ENCODE measurements at places on chromosomes 11 and 22.

GRCh38 chr11:68051191-68052136 is 12.6 kb downstream of the TCIRG1 start:
- no peak for DNase-seq

DNA sequence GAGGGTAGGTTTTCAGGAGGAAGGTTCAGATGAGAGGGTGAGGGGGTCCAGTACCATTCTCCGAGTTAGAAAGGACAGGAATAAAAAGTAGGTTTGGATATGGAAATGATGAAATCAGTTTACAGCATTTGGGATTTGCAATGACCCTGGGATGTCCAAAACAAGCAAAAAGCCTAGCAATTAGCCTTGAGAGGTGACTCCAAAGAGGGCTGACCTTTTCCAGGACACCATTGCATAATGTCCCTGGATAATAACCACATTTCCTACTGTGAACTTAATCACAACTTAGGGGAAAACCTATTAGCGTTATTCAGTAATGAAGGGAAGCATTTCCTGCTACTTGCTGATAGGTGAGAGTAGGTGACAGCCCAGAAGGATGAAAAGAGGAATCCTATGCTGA is 101.4 kb upstream of the ARHGAP42 start:
- DNase-seq, result no peak

DNA sequence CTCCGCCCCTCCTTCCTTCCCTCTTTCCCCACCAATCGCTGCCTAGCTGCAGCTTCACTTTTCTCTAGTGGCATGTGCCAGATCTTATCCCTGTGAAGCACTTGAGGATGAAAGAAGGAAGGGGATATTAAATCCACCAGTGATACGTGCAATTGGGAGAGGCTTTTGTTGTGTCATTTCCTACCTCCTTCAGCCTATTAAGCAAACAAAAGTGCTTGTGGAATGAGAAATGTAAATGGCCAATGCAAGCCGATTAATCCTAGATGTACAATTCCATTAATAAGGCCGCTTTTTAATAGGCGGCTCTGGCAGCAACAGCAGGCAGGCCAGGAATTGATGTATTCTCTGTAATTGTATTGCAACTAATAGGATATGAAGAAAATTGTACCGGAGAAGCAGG is 23.3 kb downstream of the NTM start:
- DNase-seq, result no peak

- no peak for DNase-seq
These were observed 21.2 kb upstream of the OR10A5 start for GRCh38 chr11:6824136-6824823.

DNA sequence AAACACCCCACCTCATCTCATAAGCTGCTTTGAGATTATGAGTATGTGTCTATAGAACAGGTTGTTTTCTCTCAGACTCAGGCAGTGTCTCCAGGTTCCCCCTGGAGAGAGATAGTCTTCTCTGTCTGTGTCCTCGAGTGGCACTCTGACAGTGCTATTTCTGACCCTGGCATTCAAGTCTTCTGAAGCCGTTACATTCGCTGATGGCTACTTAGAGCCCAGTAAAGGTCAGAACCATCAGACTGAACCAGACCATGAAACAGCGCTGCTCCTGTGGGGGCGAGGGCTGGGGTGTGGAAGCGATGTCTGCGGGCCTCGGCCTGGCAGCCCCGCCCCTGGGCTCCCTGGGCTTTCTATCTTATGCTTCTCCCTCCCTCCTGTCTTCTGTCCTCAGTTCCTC is 23.5 kb downstream of the SHISA8 start:
- DNase-seq, result no peak

DNA sequence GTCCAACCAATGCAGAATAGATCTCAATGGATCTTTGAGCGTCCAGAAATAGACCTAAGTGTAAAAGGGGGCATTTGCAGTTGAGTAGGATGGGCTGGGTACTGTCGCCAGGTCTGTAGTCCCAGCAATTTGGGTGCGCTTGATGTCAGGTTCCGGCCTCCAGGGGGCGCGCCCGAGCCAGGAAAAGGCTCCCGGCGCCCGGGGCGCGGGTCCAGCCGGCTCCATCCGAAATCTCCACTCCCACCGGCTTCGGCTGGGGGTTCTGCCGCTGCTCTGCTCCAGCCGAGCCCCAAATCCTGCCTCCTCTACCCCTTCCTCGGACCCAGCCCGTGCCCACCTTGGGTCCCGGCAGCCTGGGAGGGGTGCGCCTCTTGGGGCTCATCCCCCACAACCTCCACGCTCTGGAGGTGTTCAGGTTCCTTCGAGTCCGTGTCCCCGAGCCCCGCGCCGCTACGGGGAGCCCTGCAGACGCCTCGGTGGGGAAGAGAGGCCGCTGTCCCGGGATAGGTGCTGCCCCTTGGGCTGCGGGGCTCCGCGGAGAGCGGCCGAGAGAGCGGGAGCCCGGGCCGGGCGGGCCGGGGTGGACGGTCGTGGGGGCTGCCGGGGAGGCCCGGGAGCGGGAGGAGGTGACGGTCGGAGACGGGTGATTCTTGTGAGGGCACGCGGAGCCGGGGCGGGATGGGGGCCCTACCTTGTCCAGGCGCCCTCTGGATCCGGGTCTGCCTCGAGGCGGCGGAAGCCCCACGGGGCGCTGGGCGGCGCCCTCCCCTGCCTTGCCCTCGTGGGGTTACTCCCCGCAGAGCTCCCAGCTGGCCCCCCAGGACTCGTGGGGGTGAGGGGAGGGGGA is 13.0 kb upstream of the CYB5R3 start:
- peak; percentile 75 for DNase-seq

DNA sequence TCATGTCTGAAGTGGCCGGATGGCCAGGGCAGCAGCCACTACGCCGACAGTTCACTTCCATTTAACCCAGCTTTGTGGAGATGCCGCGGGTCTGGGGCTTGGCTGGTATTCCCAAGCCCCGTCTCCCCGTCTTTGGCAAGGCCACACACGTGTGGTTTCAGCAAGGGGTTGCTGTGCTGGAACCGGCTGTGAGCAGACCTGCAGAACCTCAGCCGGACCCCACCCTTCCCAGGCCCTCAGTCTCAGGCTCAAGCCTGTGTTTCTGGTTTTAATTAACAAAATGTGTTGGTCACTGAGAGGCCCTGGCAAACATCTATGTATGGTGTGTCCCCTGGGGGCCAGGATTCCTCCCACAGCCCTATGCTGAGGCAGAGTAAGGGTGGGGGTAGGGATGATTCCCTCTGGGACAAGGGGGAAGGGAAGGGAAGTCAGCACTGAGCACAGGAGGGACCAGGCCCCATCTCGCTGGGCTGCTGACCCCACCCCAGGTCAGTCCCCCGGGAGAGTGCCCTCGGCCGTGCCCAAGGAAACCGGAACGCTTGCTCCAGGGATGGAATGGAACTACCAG is 9.3 kb downstream of the OSBPL5 start:
- DNase-seq, result no peak

GRCh38 chr11:35507688-35508087 is 17.7 kb downstream of the PAMR1 start:
- no peak for DNase-seq

- DNase-seq, result no peak
These were observed 23.1 kb upstream of the GLYATL2 start for GRCh38 chr11:58867556-58867955.

- no peak for DNase-seq
These were observed 6.8 kb downstream of the PPP6R3 start for GRCh38 chr11:68467201-68467834.

DNA sequence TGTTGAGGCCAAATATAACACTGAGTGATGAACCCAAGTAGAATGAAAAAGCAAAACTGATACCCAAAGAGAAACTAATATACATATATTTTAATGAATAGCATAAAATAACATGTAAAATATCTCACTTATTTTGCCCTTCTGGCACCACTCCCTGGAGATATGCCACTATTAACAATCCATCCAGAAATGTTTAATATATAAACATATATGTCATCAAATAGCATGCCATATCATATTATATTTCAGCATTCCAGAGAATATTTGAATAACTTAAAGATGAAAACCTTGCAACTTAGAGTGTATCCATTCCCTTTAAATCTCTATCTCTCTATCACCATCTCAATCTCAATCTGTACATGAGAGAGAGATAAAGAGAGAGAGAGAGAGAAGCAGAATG is 1073.3 kb upstream of the RAG2 start:
- no peak for DNase-seq

- DNase-seq, result peak; percentile 27
These were observed 23.5 kb downstream of the APLNR start for GRCh38 chr11:57213342-57214097.

DNA sequence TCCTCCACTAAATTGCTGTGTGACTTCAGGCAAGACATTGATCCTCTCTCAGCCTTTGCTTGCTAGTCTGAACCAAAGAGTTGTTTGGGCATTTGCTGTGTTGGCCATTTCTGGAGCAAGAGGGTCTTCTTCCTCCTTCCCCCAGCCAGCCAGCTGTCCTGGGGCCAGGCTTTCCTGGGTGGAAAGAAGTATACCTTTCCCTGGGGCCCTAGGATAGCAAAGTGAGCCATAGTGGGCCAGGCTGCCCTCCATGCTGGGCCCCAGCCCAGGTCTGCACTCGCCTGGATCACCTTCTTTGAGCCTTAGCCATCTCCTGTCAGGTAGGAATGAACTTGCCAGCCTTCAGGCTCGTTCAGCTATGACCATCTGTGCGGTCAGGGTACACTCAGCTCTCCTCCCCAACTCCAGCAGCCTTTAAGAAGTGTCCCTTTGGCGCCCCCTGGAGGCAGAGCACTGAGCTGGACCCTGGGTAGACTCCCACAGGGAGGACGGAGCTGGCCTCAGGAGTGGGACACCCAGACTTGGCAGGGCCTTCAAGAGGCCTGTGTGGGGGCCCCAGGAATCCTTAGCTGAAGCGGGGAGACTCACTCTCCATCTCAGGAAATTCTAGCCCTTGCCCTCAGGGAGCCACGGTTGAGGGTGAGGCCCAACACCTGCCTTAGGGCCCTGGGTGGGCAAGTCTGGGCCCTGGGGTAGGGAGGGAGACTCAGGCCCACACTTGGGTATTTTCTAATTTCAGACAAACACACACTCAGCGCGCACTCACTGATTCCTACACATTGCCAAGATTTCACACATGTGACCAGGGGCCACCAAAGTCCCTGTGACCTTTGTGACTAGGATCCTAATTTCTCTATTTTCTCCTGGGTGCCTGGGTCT is 35.6 kb upstream of the TPBGL start:
- peak; percentile 80 for DNase-seq

- DNase-seq, result no peak
These were observed 127.0 kb downstream of the MRTFA start for GRCh38 chr22:40509401-40510134.

GRCh38 chr11:12529041-12529440 is 145.2 kb upstream of the TEAD1 start:
- DNase-seq, result no peak

DNA sequence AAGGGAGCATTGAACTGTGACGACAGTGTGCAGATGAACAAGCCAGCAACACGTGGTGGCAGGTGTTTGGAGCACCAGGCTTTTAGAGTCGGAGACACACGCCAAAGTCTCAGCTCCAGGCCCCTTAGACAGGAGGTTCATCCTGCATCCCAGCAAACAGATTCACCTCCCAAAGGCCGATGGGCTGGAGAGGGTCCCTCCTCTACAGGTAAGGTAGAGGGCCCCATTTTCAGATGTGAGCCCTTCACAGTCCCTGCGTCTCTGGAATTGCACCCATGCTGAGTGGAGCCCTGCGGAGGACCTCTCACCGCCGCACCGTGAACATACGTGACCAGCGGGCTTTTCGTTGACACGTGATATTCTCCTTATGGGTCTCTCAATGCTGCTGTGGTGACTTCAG is 109.0 kb upstream of the B3GAT1 start:
- no peak for DNase-seq

- no peak for DNase-seq
These were observed at the start of gene SLC22A9 for GRCh38 chr11:63369165-63369970. Gene SLC22A9, plus strand, starts transcription at chr11:63369785. Its CDS starts 272 bp downstream, at chr11:63370057.

DNA sequence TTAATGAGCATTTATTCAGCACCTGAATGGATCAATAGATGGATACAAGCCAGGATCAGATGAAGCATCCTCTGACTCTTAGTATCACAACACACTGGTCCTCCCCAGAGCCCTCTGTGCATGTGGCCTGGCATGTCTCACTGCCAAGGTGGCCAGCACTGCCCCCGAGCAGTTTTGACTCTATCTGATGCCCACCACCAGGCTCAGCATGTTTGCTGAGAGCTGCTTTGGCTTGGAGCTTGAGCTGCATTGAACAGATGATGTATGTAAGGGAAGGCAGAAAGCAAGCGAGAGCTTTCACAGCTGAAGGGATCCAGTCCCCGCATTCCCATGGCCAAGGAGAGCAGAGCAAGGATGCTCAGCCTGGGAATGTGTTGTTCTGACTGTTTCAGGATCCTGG is 320.3 kb downstream of the BUD13 start:
- DNase-seq, result no peak

- DNase-seq, result no peak
These were observed 251 bp upstream of the UQCC3 start for GRCh38 chr11:62671236-62671607.

DNA sequence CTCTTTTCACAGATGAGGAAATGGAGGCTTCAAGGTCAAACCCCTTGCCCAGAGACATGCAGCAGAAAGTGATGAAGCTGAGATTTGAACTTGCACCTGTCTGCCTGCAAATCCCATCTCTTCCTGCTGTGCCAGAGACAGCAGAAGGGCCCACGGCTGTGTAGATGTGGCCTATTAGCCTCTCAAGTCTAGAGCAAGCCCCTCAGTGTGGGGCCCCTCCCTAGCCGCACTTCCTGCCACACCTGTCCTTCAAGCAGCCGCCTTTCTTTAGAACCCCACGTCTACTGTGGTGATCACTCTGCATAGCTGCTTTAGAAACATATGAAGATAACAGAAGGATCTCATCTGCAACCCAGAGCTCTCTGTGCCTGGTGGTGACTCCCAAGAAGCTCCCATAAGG is 41.2 kb upstream of the JAM3 start:
- peak; percentile 56 for DNase-seq

- no peak for DNase-seq
These were observed 96.8 kb downstream of the MED15 start for GRCh38 chr22:20604092-20604747.

- DNase-seq, result no peak
These were observed at the start of gene SCN3B for GRCh38 chr11:123654566-123655081. Gene SCN3B, minus strand, starts transcription at chr11:123654624. Its CDS starts 823 bp downstream, at chr11:123653801.

Measured in DND-41 (cell line).